Large intestine (tissue), 12 donors: ENCODE measurements at places on chromosomes 4 and X. TPM values are rescaled to one million over a fixed set of nuclear protein-coding genes. Genes with fewer than 3 reads are reported as not detected.

The F8A2 gene
- not detected for polyA plus RNA-seq

The NOX1 gene
- polyA plus RNA-seq = 1.8 TPM

The RNF212 gene
- 1.8 TPM for polyA plus RNA-seq

The COL4A5 gene
- 43.1 TPM for polyA plus RNA-seq

DNA sequence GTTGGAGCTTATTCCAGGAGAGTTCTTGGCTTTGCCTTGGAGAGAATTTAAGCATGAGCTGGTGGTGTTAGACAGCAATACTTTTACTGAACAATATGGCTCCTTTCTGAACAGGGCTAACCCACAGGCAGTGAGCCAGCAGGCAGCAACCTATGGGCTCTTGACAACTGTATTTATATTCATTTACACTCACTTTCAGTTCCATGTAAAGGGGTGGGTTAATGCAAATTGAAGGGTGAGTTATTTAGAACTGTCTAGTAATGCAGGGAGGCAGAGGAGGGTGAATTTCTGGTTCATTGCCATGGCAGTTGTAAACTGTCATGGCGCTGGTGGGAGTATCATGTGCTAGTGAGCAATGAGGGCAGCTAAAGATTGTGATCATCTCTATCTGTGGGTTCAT is 15.7 kb downstream of the FOXR2 start:
- H3K36me3 ChIP-seq = no peaks in the 10 kb centered on the region
- no peak overlapping the region for H3K27ac ChIP-seq
- H3K27me3 ChIP-seq = no peaks in the 10 kb centered on the region
- H3K4me1 ChIP-seq = no peaks in the 10 kb centered on the region
- DNase-seq = no peak
- no peak overlapping the region for H3K4me3 ChIP-seq

DNA sequence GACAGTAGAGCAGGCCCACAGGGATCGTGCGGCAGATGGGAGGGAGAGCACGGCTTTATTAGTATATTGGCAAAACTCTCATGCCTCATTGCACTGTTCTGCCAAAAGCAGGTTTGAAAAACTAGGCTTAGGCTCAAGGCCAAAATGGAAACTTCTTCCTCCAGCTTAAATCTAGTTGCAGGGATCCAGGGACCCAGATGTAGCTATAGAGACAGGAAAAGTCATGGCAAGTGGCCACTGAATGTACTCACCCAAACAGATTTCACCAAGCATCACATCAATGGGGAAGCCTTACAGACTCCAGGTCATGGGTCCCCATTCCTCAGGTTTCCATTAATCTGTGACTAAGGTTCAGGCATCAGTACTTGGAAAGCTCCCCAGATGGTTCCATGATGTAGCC is 149.2 kb downstream of the STK32B start:
- no peaks in the 10 kb centered on the region for H3K27me3 ChIP-seq
- H3K36me3 ChIP-seq = no peaks in the 10 kb centered on the region
- no peak overlapping the region for H3K27ac ChIP-seq
- DNase-seq = no peak
- no peak overlapping the region for H3K4me3 ChIP-seq

DNA sequence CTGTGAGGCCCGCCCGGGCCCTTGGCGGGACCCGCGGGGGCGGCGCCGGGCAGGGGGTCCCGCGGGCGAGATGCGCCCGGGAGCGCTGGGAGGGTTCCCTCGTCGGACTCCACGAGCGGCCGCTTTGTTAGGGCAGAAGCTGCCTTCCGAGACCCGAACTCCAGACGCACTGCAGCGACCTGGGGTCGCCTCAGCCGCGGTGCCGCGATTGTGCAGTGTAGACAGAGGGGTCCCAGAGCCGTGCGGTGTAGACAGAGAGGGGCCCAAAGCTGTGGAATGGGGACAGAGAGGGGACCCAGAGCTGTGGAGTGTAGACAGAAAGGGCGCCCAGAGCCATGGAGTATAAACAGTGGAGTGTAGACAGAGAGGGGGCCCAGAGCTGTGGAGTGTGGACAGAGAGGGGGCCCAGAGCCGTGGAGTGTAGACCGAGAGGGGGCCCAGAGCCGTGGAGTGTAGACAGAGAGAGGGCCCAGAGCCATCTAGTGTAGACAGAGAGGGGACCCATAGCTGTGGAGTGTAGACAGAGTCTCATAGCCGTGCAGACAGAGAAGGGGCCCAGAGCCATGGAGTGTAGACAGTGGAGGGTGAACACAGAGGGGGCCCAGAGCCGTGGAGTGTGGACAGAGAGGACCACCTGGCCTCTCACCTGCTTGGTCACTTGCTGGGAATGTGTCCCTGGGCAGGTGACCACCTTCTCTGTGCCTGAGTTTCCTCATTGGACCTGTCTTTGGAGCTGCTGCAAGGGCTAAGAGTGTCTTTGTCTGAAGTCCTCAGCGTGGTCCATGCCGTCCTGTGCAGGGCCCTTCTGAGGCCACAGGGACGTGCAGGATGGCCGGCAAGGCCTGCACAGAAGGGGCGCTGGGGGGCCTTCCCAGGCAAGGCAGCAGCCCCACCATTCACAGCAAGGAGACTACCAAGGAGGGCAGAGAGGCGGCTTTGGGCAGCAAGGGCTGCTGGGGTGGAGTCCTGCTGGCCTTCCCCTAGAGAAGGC is 875 bp downstream of the RGS12 start:
- H3K27ac ChIP-seq = no peak overlapping the region
- peak overlapping the region; percentile 60 for H3K4me3 ChIP-seq
- no peaks in the 10 kb centered on the region for H3K27me3 ChIP-seq

DNA sequence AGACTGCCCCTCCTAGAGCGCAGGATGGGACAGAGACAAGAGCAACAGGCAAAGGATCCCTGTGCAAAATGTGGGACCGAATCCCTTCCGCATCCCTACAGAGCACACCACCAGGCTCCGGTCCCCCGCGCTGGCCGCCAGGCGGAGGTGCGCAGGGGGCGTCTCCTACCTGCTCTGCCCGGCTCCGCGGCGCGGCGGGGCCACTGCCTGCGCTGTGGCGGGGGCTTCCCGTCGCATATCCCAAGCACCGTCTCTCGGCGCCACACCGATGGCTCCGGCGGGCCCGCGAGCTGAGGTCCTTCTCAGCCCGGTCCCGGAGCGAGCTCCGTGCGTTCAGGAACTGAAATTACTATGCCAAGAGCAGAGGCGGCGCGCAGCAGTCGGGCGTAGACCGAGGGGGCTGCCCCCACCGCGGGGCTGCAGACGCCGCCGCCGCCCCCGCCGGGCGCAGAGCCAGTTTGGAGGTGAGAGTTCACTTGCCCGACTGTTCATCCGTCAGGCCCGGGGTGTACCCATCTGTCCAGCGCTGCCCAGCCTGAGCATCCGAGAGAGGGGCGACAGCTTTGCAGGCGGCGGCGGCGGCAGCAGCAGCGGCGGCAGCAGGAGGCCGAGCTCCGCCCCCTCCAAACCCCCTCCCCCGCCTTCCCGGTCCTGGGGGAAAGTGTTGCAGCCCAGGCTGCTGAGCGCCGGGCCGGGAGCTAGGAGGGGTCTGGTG is at the start of gene GPRIN3:
Gene GPRIN3, minus strand, starts transcription at position 355 of the 715 bp plus-strand sequence. CDS start 57,690 bp downstream, outside the sequence.
- H3K4me1 ChIP-seq = peaks cover 20% of the 10 kb centered on the region
- peak within 1 kb of the TSS; percentile 68 for H3K4me3 ChIP-seq
- peak within 1 kb of the TSS; percentile 60 for H3K27ac ChIP-seq
- H3K27me3 ChIP-seq = no peaks in the 10 kb centered on the region

DNA sequence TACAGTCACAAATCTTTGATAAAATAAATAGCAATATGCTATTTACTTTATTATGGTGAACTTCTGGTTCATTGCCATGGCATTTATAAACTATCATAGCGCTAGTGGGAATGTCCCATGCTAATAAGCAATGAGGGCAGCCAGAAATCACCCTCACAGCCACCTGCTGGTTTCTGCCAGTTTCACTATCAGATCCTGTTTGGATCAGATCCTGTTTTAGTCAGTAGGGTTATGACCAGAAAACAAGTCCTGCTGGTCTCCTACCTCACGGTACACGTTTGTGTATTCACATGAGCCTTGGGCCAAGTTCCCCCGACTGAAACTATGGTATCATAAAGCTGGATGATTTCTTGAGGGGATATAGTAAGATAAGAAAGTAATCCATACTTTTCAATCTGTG is 17.7 kb downstream of the FOXR2 start:
- no peaks in the 10 kb centered on the region for H3K27me3 ChIP-seq
- no peak overlapping the region for H3K4me3 ChIP-seq
- no peaks in the 10 kb centered on the region for H3K36me3 ChIP-seq
- no peak for DNase-seq
